ENCODE measurements at places on chromosomes 2 and 18. TPM values are rescaled to one million over a fixed set of nuclear protein-coding genes. Genes with fewer than 3 reads are reported as not detected.

HOXD8 gene
- 4.6 TPM for total RNA-seq

DCDC2C gene
- total RNA-seq, result not detected

REEP1 gene
- 1.7 TPM for total RNA-seq

VWA3B gene
- total RNA-seq, result not detected

DNA sequence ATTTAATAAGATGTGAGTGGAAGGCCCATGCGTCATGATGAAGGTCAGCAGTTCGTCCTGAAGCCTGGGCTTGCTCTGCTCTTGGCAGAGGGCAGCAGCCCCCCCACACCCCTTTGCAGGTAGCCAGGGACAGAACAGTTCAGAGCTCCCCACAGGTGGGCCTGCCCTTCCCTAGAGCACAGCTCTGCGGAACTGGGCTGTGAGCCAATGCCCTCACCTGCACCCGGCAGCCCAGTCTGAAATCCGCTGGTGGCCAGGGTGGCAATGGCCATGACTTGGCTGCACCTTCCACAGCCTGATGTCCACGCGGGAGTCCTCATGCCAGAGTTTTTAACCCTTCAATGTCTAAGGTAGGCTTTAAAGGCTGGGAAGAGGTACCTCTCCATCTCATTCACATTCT lies 136.7 kb downstream of the ACKR3 start:
- no peak for DNase-seq
- H3K27ac ChIP-seq, result no peak overlapping the region
- no peaks in the 10 kb centered on the region for H3K27me3 ChIP-seq
- no peaks in the 10 kb centered on the region for H3K4me1 ChIP-seq
- H3K36me3 ChIP-seq, result no peaks in the 10 kb centered on the region
- no peak overlapping the region for H3K4me3 ChIP-seq

GRCh38 chr2:62711832-62712494 lies 6.5 kb downstream of the EHBP1 start:
- no peak overlapping the region for H3K4me3 ChIP-seq
- H3K36me3 ChIP-seq, result no peaks in the 10 kb centered on the region
- no peaks in the 10 kb centered on the region for H3K27me3 ChIP-seq
- no peak for DNase-seq
- H3K27ac ChIP-seq, result no peak overlapping the region
- no peaks in the 10 kb centered on the region for H3K4me1 ChIP-seq

- no peak overlapping the region for H3K4me3 ChIP-seq
- no peak for DNase-seq
- no peaks in the 10 kb centered on the region for H3K27me3 ChIP-seq
- H3K4me1 ChIP-seq, result peaks cover 11% of the 10 kb centered on the region
- peak overlapping the region; percentile 9 for H3K27ac ChIP-seq
Observed at GRCh38 chr2:10036095-10036884, 7.1 kb upstream of the KLF11 start.

- H3K27me3 ChIP-seq, result no peaks in the 10 kb centered on the region
- no peak overlapping the region for H3K4me3 ChIP-seq
- no peak for DNase-seq
- no peaks in the 10 kb centered on the region for H3K36me3 ChIP-seq
Observed at GRCh38 chr18:33076601-33077000, 303.8 kb upstream of the KLHL14 start.

- no peak overlapping the region for H3K4me3 ChIP-seq
- no peaks in the 10 kb centered on the region for H3K27me3 ChIP-seq
- H3K36me3 ChIP-seq, result no peaks in the 10 kb centered on the region
- no peak for DNase-seq
Observed at GRCh38 chr2:167929484-167929883, 317.9 kb downstream of the STK39 start.

DNA sequence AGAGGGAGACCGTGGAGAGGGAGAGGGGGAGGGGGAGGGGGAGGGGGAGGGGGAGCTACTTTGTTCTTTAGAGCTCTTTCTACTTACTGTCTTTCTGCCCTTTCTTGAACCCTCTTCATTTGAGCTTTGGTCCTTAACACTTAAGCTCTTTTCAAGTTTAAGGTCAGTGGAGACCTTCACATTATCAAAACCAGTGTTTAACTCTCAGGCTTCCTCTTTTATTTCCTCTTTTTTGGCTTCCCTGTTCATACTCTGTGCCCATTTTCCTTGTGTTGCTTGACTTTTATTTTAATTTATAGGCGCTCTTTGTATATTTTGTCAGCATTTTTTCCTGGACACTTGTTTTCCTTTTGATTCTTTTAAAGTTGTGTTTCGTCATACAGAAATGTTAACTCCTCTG lies 37.1 kb downstream of the ACSL3 start:
- H3K27ac ChIP-seq, result no peak overlapping the region
- no peak overlapping the region for H3K4me3 ChIP-seq
- H3K36me3 ChIP-seq, result no peaks in the 10 kb centered on the region
- no peak for DNase-seq
- H3K4me1 ChIP-seq, result no peaks in the 10 kb centered on the region

- DNase-seq, result no peak
- H3K36me3 ChIP-seq, result no peaks in the 10 kb centered on the region
- peaks cover 15% of the 10 kb centered on the region for H3K4me1 ChIP-seq
- no peak overlapping the region for H3K27ac ChIP-seq
Observed at GRCh38 chr2:98936353-98937351, 627 bp upstream of the CRACDL start.
